T-helper 1 cell (primary cell): ENCODE measurements at places on chromosomes 7 and 10.

DNA sequence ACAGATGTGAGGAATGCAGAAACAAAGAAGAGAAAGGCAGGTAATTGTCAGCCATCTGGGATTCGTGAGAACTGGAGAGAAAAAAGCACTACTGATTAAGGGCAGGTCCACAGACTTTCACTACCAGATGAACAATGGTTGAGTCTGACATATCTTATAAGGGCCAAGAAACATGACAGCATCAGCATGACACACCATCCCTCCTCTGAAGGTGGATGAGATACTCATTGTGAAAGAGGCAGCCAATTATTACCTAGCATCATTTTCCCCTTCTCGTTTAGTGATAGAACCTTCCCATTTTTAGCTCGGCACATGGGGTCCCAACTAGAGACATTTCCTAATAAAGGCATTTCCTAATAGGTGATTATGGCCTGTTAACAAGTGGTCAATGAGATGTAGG is 19.2 kb upstream of the MET start:
- DNase-seq = no peak

DNA sequence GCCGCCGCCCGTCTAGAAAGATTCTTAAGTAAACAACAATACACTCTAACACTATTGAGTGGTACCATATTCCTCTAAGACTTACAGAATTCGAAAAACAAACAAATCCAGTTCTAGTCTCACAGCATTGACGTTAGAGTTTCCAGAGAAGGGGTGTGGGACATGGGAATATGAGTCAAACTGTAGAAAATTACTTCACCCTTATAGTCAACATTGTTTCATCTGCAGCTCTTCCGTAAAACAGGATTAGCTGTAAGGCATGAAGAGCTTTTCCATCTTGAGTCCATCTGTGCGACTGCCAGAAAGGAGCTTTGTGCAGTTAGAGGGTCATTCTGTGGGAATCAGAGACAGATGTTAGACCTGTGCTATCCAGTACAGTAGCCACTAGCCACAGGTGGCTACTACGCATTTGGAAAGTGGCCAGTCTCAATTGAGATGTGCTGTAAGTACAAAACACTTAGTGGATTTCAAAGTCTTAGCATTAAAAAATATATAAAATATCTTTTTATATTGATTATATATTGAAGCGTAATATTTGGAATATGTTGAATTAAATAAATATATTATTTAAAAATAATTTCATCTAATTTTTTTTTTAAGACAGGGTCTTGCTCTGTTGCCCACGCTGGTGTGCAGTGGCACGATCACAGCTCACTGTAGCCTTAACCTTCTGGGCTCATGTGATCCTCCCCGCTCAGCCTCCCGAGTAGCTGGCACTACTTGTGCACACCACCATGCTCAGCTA is 79.8 kb upstream of the MPP7 start:
- DNase-seq = no peak

- DNase-seq = no peak
These were observed 203.4 kb downstream of the RAPGEF5 start for GRCh38 chr7:22153432-22154142.

DNA sequence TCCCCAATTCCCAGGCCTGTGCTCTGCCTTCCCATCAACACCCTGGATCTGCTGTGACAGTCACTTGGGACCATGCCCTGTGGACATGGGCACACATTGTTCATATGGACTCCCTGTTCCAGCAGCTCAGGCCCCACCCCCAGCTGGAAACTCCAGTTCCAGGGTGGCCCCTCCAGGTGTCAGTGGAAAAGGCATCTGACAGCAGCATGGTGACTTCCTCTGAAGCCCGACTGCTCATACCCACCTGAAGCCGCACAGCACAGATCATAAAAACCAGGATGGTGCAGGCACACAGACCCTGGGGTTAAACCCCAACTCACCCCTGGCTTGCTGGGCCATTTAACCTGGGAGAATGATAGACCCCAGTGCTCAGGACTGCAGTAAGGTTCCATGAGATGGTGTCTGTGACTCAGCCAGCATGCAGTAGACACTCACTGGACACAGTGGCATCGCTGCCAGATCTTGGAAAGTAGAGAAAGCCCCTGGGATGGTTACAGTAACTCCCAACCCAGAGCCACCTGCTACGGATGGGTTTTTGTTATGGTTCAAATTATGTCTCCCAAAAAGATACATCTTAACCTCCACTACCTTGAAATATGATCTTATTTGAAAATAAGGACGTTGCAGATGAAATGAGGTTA is 72.6 kb upstream of the NANOS1 start:
- no peak for DNase-seq

- no peak for DNase-seq
These were observed 65.9 kb downstream of the BBS9 start for GRCh38 chr7:33195264-33195663.

DNA sequence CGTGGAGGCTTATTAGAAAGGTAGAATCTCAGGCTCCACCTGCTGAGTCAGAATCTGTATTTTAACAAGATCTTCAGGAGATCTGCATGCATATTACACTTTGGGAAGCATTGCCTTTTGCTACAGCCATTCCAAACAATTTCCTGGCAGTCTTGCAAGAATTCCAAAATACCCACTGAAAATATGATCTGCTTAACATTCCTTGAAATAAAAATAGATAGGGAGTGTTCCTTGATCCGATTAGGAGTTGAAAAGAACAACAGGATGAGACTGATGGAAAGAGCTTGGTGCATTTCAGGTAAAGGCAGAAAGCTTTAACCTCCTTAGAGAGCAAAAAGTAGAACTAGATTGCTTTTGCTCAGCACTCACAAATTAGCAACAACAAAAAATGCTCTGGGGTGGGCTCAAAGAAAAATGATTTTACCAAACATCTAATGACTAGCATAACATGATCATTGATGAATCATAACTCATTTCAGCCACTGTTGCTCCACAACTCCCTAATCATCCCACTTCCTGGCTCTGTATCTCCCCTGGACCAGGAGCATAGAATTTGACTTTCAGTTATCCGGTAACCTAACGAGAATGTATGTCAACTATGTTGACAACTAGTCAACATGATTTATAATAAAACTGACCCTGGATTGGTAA is 115.2 kb downstream of the RNLS start:
- DNase-seq = no peak
